ENCODE measurements at places on chromosomes 1 and 21.

GRCh38 chr1:61222240-61222639, 139.9 kb downstream of the NFIA start:
- no peak for DNase-seq

- no peak for DNase-seq
Observed at GRCh38 chr1:60066001-60066400, 7.6 kb downstream of the C1orf87 start.

GRCh38 chr1:189429610-189430009, 1048.1 kb downstream of the BRINP3 start:
- DNase-seq, result no peak

DNA sequence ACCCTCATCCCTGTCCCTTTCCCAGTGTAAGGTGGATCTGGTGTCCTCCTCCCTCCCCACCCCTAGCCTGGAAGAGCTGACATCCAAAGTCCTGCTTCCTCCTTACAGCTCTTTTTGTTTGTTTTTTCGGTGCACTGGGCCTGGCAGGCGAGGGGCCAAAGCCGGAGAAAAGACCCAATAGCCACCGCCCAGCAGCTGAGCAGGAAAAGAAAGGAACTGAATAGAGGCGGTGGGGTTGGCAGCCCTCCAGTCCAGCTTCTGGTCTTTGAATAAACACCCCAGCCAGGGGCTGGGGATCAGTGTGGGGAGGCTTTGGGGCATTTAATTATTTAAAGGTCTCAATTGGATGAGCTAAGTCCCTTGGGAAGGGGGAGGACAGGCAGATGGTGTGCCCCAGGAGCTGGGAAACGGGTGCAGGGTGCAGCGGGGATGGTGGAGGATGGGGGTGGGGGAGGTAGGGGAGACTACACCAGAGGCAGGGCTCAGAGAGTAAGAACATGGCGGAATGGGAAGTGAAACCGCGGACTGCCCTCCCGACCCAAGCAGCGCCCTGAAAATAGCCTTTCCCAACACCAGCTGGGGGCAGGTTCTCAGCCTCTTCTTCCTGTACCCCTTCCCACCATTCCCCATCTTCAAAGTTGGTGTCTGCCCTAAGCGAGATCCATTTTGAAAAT, 20.2 kb downstream of the BTG2 start:
- DNase-seq, result no peak
